Activated CD4-positive, alpha-beta T cell treated with anti-CD3 and anti-CD28 coated beads, Interleukin-2, amount 50 U/mL, for 1 hour (primary cell): ENCODE measurements at places on chromosomes 2 and 18.
A peak's percentile ranks its signal among the peaks of the same experiment; 100 is the strongest.

DNA sequence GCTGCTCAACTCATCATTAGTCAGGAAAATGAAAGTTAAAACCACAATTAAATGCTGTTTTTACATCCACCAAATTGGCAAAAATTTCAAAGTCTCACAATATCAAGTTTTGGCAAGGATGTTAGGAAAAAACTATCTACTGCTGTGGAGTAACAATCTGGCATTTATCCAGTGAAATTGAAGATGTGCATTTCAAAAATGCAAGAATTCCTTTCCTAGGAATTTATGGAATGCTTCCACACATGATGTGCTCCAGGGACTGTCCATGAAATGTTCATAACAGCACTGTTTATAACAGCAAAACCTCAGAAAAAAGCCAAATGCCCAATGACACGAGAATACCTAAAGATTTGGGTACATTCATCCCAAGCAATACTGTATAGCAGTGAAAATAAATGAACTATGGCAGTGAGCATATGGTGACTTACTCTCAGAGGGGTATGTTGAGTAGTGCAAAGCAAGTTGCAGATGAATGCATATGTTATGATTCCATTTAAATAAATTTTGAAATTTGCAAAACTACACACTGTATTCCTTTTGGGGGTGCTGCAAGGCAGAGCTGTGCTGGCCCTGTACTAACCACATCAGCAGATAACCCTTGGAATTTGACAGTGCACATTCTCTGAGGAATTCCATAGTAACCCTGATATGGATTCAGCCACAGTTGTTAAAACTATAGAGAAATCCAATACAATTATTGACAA, 41.3 kb upstream of the GYPC start:
- DNase-seq: no peak

DNA sequence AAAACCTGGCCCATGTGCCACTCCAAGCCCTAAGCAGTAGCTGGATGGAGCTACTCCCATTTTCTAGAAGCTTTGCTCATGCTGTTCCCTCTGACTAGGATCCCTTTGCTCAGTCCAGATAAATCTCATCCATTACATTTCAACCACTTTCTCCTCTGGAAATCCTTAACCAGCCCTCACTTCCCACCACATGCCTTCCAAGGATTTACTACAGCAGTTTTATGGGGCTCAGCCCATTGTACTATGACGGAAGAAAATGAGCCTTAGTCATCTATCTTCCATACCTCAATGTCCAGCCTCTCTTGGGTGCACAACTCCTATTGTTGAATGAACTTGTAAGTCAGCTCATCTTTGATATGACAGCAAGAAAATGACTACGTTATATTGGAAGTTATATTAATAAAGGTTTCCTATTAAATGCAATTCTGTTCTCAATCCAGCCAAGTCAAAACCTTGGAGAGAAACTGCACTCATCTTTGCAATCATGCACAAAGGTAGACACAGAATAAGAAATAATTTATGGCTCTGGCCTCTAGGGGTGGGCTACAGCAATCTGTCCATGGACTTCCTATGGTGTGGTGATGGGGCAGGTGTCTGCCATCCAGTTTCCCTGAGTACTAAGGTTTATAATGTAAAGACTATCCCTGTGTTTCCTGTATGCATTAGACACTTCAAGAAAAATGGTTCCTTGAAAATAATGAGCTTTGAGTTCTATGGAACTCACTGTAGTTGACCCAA, 3.4 kb downstream of the B4GALT6 start:
- no peak for DNase-seq

DNA sequence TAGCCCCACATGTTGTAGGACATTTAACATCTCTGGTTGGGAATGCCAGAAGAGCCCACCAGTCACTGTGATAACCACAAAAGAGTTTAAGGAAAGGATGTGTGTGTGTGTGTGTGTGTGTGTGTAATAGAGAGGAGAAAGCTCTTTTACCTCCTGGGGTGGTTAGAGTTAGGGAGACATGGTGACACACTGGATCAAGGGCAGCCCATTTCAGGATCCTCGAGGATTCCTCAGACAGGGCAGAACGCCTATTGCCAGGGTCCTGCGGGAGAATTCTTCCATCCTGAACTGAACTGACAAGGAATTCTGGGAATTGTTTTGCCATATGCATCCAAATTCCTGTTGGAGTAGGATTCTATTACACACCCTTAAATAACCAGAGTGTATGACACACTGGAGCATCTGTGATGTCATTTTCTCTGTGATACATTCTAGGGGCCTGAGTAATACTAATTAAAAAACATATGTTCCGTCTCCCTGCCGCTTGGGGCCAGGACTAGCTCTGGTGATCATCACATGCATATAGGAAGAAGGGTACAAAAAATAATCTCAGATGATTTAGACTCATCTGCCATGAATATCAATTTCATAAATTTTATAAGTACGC, 156.4 kb upstream of the MMADHC start:
- no peak for DNase-seq

GRCh38 chr2:112156152-112156986, 18.2 kb downstream of the FBLN7 start:
- peak; percentile 44 for DNase-seq

DNA sequence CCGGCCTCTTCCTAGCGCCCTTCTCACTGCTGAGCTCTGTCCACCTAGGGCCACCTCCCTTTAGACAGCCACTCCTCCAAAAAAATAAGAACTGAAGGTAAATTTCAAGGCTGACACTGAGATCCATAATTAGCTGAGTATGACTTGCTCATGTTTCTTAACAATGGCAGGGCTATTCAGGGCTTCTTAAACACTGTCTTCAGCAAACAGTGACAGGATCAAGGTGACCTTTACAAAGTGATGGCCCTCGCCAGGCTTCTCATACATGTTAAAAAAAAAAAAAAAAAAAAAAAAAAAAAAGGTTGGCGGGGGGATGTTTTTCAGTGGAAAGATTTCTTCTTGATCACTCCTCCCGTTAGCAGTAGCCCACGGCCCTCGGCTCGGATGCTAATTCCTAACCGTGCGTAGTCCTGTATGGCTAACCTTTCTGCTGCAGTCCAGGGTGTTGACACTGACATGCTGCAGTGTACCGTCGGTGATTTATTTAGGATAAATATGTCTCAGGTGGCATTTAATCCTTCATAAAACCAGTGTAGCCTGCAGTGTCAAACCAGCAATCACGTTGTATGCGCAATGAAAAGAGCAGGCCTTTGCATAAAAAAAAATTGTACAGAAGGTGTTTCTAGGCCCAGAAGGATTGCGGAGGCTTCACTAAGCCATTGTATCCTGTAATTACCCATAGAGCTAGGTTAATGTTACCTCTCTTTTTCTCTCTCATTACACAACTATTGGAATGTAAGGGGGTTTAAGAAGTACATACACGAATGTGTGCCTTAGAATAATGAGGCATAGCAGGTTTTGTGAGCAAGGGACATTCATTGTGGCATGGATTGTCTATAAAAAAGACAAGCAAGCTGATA, 142.7 kb downstream of the PTGR3 start:
- DNase-seq: no peak

DNA sequence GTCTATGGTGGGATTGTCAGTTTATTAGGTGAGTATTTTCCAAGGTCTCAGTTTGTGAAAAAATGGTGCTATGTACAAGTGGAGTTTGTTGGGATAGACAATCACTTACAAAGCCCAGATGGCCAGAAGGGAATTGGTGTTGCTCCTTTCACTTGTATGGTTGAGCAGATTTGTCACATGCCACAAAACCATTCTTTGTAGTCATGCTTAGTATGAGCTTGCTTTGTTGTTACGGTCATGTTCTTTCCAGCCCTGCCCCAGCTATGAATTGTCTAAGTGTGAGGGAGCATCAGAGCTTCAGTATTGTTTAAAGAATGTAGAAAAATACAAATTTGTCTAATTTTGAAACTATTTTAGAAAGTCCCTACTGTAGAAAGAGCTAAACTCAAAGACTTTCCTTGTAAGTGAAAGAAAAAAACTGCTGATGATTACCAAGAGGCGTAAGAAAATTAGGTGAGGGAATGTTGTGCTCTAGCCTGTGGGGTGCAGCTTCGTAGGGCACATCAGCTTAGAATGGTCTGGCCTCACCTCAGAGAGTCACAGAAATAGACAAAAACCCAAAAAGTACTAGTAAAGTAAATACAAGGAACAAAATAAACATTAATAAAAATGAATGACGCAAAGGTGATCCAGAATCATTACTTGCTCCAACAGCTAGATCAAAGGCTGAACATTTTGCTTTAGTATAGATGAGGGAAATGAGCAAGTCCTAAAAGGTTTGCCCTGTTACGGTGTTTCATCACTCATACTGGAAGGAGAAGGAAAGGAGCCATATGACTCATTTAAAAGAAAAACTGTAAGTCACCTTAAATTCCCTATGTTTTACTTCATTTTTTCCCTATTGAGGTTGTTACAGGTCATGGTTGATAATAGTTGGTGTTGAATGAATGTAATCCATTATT, 9.2 kb downstream of the TGIF1 start:
- DNase-seq: no peak

GRCh38 chr18:71505526-71505925, 1038.6 kb downstream of the CBLN2 start:
- no peak for DNase-seq

GRCh38 chr18:79507546-79508480, 112.1 kb downstream of the NFATC1 start:
- DNase-seq: peak; percentile 36

- no peak for DNase-seq
These were observed 112.1 kb upstream of the FHL2 start for GRCh38 chr2:105510761-105511528.
